ENCODE measurements at places on chromosomes 7 and 10. TPM values are rescaled to one million over a fixed set of nuclear protein-coding genes. Genes with fewer than 3 reads are reported as not detected.
A peak's percentile ranks its signal among the peaks of the same experiment; 100 is the strongest.

Gene HTR5A
- not detected for total RNA-seq

DNA sequence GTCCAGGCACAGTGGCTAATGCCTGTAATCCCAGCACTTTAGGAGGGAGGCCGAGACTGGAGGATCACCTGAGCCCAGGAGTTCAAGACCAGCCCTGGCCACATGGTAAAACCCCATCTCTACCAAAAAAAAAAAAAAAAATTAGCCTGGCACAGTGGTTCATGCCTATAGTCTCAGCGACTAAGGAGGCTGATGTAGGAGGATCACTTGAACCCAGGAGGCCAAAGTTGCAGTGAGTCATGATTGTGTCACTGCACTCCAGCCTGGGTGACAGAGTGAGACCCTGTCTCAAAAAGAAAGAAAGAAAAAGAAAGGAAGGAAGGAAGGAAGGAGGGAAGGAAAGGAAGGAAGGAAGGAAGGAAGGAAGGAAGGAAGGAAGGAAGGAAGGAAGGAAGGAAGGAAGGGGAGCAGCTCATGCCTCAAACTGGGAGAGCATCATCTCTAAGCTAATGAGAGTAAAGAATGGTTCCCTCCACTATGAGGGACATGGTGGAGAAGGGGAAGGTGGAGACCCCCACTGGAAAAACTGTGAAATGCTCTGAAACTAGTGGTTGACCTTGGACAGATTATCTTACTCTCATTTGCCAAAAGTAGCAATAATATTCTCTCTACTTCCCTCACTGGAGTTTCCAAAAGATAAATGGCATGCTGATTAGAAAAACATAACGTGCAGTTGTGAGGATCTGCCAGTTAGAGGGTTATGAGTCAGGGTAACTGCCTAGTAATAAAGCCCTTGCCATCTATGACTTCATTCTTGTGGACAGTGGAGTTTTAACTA lies 16.8 kb downstream of the GIMAP5 start:
- no peak for DNase-seq

DNA sequence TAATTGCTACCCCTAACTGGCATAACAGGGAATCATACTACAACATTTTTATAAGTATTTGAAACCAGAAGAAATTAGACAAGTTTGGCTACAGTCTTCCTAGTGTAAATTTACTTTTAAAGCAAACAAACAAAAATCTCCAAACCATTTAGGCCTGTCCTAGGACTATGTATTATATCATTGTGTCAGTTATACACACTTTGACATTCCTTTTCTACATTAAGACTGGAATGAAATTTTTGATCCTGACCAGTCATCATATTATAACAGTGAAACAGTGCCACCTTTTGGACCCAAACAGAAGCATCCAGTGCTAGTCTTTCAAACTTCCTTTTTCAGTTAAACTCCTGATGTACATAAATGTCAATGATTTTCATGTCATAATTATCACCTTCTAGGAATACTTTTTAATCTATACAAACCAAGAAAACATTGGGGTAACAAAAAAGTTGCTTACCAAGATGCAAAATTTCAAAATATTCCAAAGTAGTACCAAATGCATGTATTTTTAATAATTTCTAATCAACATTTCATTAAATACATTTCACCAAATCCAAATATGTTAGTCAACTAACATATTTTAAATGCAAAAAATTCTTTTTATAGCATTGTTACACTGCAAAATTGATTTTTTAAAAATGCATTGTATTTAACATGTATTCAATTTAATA lies 75.7 kb downstream of the IMMP2L start:
- no peak for DNase-seq

- no peak for DNase-seq
These were observed 13.7 kb upstream of the MAP3K8 start for GRCh38 chr10:30420266-30420665.

DNA sequence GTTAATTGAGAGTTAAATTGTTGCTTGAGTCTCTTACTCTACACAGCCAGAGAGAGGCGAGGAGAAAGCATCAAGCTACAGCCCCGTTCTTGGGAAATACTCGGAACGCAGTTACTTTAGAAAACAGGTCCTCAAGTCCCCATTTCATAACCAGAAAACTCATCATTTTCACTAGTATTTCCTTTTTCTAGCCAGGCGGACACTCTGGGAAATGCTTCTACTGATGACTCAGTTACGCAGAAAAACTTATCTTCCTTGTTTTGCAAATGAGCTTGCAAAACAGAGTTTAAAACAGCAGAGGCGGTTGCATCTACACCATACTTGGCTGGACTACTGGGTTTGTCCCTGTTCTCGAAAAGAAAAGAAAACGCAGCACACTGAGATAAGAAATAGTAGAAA lies 111.4 kb upstream of the FGFR2 start:
- no peak for DNase-seq

DNA sequence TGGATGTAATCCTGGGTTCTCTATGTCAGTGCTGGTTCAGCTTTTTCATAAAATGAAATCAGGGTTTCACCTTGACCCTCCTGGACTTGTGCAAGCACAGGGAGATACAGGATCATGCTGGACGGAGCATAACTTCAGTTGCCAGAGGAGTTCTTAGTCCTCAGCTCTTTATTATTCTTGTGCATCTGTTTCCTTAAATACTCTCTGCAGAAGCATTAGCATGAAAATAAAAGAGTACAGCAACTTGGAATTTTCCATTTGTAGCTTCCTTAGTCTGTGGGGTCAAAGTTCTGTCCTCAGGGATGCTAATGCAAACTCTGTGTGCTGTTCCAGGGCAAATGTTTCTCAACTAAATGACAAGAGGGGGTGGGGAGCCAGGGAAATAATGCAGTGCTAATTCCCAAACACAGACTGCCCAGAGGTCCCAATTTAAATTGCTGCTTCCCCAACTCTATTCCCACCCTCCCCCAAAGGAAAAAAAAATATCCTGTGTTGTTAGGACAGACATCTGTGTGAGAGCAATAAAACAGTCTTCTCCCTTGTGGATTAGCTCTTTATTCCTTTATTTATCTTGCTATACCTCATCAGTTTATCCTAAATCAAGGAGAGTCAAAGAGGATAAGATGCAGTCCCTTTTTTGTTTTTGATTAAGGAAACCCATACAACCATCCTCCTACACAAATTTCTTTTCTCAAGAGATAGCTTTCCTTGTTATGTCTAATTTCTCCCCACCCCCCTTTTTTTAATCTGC lies 905.0 kb downstream of the LRMDA start:
- DNase-seq: no peak

DNA sequence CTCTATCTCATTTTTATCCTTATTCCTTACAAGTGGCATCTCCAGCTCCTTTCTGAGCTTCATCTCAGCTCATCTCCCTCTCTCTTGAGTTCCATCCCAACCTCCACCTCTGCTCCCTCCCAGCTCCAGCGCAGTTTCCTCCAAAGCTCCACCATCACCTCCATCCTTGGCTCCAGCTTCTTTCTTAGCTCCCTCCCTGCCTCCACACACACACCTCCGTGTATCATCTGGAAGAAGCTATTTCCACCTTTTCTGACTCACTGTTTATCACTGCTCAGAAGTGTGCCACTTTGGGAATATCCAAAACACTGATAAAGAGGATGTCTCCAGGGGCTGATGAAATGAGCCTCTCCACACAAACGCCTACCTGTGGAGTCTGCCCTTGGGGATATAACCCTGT lies 481.4 kb downstream of the PTPRN2 start:
- no peak for DNase-seq

- DNase-seq: no peak
These were observed 84.6 kb downstream of the VPS50 start for GRCh38 chr7:93316730-93317129.

Gene PALD1
- total RNA-seq: 36.1 TPM

DNA sequence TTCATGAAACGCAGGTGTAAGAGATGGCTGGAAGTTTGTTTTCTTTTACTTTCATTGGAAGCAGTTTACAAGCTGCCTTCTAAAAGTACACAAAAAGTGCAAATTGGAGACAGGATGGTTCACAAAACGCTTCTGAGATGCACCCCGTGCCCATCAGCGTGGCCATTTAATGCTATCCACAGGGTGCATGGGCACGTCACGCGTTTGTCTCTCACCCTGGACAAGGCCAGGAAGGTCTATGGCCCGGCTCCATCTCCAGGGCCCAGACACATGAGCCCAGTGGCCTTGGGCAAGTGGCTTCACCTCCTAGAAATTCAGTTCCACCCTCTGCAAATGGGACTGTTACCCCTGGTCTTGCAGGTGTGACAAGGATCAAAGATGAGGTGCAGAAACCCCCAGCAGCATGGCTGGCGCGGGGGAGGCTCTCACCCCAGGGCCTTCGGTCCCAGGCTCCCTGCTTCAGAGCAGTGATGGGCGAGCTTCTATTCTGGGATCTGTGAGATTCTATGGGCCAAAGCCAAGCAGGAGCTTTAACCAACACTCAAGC lies 60.8 kb upstream of the EBF3 start:
- DNase-seq: no peak

DNA sequence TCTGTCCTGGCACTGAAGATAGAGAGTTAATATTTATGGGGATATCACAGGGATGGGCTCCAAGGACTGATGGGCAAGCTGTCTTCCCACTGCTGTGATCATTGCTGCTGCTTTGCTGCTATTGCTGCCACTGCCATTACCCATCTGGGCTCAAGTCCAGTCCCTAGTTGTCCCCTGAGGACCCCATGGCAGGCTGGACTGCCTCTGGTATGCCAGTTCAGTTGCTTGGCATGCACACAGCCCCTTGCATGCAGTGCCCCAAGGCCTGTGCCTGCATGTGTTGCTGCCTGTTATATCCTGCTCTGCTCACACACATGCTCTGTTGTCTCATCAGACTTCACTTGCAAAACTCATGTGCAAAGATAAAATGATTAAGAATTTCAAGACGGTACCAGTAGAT lies 109.5 kb downstream of the ADRA2A start:
- DNase-seq: no peak

DNA sequence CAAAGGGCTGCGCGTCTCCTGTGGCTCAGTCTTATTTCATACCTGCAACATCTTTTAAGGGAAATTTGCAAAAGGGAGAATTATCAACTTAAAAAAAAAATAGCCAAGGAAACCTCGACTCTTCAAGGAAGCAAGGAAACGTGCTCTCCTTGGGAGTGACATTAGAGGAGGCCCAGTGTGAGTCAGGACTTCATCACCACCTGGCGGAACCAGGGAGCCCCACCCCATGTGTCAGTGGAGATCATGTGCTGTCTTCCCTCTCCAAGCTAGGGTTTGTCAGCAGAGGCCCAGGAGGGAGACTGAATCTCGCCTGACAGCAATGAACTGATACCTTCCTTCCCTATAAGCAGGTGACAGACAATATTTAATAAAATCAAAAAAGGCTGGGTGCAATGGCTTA lies 28.9 kb downstream of the POR start:
- no peak for DNase-seq

DNA sequence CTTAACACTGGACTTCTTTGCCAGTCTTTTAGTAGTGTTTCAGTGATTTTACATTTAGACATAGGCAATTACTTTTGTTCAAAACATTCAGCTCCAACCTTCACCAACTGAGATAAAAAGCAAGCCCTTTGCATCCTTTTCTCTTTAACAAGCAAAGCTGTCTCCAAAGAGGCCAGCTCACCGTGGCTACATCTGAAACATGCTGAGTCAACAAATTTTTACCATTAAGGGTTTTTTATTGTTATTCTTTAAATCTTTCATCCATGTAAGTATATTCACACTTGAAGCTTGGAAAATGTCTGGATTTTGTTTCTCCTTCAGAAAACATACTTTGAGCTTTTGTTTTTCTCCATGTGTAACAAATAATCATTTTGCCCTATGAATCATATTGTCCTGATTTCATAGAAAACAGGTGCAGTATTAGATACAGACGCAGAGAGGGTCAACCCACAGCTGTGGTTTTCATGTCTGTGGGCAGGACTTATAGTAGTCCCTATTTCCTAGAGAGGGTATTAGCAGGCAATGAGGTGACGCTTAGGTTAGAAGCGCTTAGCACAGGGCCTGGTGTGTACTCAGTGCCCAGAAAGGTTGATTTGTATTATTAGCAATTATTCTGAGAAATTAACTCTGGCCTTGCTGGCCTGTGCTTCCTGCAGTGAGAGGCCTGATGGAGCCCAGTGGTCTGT lies 99.5 kb downstream of the MKI67 start:
- no peak for DNase-seq

DNA sequence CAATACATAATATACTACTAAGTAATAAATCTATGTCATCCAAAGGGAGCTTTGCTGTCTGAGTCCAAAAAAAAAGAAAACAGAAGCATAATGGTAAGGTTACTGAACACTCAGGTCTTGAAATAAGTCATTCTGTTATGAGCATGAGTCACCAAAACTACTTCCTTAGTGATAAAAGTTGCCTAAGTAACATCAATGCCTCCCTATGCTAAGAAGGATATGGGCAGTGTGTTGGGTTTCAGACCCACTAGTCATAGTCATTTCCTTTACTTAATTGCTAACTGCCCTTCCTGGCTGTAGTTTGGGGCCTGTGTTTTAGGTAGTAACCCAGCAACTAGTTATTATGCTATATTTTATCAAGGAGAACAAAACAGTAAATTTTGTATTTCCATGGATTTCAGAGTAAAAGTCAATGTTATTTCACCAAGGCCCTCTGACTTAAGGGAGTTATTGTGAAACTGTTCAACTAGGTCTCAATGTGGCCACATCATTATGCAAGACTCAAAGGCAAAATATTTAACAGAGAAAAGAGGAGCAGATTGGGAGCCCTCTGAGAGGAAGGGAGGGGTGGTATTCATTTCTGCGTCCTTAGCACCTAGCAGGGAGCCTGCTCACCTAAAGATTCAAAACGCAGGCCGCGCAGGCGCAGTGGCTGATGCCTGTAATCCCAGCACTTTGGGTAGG lies 11.7 kb upstream of the VIM start:
- DNase-seq: no peak

DNA sequence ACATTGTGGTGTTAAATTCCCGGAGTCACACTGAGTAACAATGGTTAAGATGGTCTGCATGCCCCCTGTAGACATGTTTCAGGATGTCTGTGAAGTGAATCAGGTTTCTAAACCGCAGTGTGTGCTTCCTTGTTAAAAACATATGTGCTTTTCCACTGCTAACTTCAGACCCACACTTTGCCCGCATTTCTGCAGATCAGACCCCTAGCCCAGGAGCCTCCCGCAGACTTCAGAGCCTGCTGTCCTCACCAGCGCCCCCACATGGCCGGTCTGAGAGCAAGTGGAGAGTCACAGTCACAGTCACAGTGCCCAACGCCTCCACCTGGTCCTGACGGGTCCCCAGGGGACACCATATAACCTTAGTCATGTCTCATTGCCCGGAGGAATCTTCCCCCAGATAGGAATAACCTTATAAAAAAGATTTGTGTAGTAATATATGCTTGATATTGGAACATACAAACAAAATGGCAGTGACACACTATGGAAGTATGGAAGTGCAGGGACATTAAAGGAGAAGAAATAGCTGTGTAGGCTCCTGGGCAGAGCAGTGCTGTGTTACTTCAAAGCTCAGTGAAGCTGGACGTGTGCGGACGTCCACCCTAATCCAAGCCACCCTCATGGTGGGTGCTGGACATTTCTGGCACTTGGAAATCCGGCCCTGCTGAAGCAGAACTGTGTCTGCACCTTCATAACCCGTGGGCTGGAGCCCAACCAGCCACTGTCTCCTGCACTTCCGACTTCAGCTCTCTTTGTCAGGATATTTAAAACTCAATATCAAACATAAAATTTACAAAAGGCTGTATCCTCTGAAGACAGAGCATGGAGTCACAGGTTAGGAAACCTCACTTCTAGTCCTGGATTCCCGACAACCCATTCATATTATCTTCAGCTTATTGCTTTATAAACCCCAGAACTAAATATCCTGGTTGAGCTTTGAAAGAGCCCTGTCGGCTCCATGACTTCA lies 29.0 kb downstream of the GSTO2 start:
- peak; percentile 89 for DNase-seq

Gene LGI1
- total RNA-seq: not detected

Gene TEX47
- not detected for total RNA-seq

Measured in WTC11 (cell line).